ENCODE measurements at places on chromosomes 13 and 19.

- no peak for DNase-seq
These were observed 13.5 kb downstream of the NDUFA11 start for GRCh38 chr19:5890099-5890498.

DNA sequence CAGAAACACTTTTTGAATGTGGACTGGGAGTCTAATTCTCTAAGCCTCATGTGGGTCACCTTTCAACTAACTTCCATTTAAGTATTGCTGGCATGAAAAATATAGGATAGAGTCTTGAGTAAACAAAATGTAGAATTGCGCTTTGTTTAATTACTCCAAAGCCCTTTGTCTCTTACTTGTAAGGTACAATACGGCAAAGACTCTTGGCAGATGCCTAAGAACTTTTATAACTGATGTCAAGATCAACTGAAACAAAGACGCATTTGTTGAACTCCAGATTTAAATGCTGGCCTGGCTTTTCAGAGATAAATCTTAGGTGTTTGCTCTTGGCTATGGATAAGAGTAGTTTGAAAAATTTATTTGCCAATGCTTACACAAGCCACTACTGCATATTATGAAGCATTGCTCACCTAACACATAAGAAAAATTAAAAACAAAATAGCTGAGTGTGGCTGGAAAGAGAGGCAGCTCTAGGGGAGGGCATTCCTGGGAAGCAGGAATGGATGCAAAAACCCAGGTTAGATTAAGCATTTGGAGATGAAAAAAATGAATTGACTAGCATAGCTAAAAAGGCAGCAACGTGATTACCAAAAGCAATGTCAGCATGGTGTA, 107.3 kb upstream of the STARD13 start:
- DNase-seq = no peak

DNA sequence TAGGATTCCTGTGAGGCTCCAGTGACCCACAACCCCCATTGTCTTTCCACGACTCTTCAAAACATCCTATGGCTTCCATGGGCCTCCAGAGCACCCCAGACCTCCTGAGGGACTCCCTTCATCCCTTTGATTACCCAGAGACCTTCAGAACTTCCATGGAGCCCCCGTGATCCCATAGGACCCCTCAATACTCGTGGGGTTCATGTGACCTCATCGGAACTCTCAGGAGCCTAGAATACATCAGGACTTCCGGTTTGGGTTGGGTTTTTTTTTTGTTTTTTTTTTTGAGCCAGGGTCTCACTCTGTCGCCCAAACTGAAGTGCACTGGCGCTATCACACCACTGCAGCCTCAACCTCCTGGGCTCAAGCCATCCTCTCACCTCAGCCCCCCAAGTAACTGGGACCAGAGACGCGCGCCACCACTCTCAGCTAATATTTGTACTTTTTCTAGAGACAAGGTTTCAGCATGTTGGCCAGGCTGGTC, 774 bp downstream of the ALDH16A1 start:
- no peak for DNase-seq

DNA sequence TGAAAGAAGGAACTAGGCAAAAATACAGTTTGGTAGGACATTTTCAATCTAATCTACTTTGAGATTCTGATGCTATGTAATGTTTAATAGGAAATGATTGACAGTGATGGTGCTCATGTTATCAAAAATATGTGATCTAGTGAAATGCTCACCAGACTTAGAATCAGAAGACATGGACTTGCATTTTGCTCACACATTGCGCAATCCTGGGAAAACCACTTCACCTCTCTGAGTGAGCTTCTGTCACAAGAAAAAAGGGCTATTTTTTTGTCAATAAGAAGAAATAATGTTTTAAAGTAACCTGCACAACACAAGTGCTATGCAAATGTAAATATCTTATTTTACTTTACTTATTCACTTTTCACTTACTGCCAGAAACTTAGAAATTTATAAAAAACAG, 380.9 kb upstream of the HTR2A start:
- DNase-seq = peak; percentile 11

DNA sequence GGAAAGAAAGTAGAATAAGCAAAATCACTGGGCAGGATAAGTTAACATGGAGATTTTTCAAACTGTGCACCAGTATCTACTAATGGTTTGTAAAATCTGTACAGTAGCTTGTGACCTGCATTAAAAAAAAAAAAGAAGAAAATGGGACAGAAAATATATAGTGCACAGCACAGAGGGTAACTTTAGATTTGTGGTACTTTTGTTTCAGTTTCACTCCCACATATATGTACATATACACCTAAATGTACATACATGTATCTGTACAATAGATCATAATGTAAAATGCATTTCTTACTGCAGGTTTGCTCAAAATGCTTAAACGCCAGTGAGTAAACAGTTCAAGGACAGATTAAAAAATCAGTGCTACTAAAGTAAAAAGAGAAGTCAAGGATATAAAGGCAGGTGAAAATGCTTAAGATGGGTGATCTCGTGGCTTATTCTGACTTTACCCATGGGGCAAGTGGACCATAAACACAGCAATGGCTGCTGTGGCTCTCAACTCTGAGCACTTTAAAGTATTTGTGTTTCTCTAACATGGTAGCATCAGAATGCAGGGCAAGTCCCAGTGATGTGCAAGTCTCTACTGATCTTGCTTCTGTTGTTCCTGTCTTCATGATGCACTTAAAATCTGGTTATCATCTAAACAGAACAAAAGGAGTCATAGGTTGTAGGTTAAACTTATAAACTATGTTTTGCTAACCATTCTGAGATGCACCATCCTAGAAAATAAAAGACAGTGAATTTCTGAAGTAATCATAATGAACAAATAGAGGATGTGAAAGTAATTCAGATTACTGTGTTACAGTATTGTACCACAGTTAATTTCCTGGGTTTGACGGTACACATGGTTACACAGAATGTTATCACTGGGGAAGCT, 112.3 kb downstream of the MIPEP start:
- DNase-seq = no peak

- peak; percentile 73 for DNase-seq
These were observed 518.0 kb upstream of the SGCG start for GRCh38 chr13:22662771-22663170.

DNA sequence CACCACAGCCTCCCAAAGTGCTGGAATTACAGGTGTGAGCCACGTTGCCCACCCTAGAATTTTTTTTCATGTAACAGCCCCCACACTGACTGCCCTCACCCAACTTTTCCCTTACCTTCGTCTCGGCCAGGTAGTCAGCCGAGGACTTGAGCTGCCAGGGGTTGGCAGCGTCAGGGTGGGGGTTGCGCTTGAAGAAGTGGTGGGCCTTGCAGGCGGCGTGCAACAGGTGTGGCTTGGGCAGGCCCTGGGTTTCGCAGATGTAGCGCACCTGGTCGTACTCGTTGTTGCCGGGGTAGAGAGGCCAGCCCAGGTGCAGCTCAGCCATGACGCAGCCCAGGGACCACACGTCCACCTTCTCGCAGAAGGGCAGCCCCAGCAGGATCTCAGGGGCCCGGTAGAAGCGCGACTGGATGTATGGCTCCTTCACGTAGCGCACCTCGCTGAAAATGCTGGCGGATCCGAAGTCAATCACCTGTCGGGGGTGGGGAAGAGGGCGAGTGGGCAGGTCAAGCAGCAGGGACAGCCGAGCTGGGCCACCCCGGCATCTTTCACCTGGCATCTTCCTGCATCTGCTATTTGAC, 6.2 kb downstream of the HIPK4 start:
- no peak for DNase-seq

DNA sequence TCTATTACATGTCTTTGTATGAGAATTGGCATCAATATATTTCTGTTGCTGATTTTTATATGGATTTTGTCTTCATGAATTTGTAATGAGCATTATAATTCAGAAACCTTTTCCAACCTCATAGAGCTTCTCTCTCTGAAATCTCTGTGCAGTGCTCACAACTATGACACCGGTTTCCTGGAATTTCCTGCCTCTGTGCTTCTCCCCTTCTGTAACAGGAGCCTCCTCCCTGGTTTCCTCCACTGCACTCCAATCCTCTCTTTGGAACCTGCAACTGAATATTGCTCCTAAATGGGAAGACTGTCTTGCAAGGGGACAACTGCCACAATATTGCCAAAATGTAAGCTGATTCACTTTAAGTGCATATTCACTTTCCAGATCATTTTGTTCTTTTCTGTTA, 1147.9 kb downstream of the UQCRFS1 start:
- no peak for DNase-seq

DNA sequence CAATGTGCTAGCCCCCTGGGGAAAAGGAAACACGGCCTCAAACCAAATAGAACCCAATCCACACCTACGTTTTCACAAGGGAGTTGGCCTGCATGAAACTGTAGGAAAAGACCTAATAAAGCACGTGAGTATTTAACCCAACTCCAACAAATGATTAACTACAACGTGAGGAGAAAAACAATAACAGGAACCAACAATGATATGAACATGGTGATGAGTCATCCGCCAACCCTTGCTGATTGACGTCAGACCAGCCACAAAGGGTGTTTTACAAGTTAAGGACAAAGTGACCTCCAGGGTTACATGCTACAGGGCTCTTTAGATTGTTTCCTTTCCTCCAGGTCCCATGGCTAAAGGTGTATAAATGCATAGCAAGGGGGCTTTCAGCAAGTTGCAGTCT, 460.5 kb downstream of the COG6 start:
- DNase-seq = peak; percentile 77

DNA sequence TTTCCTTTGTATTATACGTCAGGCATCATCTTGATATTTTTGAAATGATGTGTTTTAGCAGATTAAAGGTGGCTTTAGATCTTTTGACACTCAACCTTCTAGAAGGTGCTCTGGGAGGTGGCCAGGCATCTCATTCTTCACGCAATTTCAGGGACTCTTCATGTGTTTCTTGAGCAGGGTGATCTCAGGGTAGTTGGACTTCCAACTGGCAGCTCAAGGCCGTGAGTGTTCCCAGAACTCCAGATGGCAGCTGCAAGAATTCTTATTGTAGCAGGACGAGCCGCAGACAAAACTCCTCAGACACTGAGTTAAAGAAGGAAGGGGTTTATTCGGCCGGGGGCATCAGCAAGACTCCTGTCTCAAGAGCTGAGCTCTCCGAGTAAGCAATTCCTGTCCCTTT, 82.5 kb upstream of the UBAC2 start:
- DNase-seq = no peak

GRCh38 chr13:104198801-104199200, 1132.6 kb upstream of the SLC10A2 start:
- DNase-seq = no peak

- DNase-seq = no peak
These were observed 7.2 kb downstream of the TSKS start for GRCh38 chr19:49755956-49756355.

- DNase-seq = no peak
These were observed 112.8 kb downstream of the TDRD3 start for GRCh38 chr13:60509601-60510386.

- no peak for DNase-seq
These were observed 26.2 kb downstream of the POMP start for GRCh38 chr13:28685114-28685513.

DNA sequence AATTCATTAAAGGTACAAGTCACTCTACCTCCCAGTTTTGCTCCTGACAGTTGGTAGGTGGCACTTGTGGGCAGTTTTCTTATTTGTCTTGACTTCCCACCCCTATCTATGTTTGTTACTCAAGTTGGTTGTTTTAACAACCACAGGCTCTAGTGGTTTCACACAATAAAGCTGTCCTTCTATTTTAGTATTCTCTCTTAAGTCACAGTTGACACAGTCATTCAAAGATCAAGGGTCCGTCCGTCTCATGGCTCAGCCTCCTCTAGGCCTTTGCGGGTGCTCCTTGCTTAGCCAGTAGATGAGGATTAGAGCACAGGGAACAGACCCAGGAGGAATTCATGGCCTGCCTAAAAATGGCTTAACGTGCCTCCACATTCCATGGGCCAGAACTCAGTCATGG, 573.7 kb downstream of the IRS2 start:
- peak; percentile 94 for DNase-seq

DNA sequence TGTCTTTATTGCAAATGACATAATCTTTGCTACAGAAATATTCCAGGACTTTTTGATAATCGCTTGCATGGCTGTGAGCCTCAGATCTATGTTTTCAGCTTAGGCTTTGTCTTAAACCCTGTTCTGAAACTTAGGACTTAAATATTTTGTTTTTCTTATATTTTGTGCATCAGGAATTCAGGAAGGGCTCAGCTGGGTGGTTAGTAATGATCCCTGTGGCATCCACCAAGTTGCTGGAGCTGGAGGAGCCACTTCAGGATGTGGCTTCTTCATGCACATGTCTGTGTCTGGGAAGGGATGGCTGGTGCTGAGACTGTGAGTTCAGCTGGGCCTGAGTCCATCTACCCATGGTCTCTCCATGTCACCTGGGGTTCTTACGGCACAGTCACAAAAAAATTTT, 48.9 kb upstream of the LRCH1 start:
- DNase-seq = no peak

- DNase-seq = no peak
These were observed 122.6 kb upstream of the FNDC3A start for GRCh38 chr13:48852911-48853727.

DNA sequence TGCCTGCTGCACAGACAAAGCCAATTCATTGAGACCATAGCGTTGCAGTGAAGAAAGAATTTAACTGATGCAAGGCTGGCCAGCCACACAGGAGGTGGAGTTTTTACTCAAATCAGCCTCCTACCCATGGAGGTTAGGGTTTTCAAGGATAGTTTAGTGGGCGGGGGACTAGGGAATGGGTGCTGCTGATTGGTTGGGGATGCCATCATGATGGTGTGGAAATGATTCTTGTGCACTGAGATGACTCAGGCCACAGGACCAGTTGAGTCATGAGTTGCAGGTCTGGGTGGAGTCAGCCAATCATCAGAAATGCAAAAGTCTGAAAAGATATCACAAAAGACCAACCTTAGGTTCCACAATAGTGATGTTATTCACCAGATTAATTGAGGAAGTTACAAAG, 359.6 kb downstream of the FOXO1 start:
- DNase-seq = no peak

DNA sequence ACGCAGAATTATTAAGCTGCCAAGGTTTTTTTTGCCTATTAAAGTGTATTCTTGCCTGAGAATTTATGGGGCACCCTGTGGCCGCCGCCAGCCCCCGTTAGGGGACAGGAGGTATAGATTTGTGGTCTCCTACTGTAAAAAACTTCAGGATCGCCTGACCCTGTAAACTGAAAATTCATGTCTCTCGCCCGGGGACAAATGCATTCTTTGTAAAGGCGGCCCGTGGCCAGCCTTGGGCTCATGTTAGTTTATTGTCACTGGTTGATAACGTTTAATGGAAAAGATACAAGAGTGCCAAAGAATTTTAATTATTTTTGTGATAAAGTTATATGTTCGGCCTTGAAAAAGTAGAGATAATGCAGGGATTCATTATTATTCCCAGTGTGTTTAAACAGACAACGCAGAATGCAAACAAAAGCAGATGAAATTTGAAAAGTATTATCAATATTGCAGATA, 141.7 kb downstream of the URI1 start:
- no peak for DNase-seq

DNA sequence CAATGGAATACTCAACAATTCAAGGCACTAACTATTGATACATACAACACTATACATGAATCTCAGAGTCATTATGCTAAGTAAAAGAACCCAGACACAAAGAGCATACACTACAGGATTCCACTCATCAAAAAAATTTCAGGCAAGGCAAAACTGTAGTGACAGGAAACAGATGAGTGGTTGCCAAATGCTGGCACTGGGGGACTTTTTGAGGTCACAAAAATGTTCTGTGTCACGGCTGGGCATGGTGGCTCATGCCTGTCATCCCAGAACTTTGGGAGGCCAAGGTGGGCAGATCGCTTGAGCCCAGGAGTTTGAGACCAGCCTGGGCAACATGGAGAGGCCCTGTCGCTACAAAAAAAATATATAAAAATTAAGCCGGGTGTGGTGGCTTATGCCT, 129.4 kb downstream of the KL start:
- no peak for DNase-seq
